Stimulated activated CD8-positive, alpha-beta memory T cell treated with anti-CD3 and anti-CD28 coated beads, Interleukin-4, amount 100 ng/mL, for 1 hour (primary cell): ENCODE measurements at places on chromosomes 5 and 9.

GRCh38 chr9:83422527-83422926, 115.7 kb downstream of the FRMD3 start:
- no peak for DNase-seq

DNA sequence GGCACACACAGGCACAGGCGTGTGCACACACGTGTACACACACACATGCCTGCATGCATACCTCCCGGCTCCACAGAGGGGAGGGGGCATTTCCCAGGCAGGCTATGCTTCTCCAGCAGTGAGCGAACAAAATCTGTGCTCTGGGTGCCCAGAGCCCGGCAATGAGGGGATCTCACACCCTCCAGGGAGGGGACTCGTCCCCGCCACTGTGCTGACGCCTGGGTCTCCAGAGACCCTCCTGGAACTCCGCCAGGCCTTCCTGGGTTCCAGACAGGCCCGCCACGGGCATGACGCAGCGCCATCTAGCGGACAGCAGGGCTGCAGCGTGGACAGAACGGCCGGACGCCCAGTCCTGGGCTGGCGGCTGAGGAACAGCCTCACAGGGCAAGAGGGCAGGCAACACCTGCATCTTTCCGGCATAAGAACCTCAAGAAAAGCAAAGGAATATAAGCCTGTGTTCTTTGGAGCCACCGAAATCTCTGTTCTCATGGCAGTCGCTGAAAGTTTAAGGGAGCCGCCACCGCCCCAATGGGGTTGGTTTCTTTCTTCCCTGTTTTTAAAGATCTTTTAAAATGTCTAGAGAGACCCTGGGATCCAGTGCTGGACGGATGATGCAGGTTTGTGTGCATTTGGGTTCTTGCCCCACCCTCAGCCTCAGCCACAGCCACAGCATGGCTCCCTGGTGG, 135.6 kb upstream of the PPP1R26 start:
- peak; percentile 13 for DNase-seq

DNA sequence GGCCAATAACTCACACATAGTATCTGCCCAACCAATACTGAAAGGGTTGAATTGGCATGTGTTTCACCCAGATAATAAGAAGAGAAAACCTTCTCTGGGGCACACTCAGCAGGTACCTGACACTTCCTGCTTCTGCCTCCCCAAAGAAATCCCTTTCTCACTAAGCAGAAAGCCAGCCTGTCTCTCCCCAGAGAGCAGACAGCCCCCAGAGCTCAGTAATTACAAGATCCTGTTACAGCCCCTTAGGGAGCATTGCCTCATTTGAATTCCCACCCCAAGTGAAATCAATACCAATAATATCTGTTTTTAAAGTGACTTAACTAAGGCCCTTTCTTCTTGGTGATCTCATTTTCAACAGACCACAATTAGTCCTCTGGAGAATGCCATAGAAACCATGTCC, 38.5 kb upstream of the FOXI1 start:
- DNase-seq: no peak

DNA sequence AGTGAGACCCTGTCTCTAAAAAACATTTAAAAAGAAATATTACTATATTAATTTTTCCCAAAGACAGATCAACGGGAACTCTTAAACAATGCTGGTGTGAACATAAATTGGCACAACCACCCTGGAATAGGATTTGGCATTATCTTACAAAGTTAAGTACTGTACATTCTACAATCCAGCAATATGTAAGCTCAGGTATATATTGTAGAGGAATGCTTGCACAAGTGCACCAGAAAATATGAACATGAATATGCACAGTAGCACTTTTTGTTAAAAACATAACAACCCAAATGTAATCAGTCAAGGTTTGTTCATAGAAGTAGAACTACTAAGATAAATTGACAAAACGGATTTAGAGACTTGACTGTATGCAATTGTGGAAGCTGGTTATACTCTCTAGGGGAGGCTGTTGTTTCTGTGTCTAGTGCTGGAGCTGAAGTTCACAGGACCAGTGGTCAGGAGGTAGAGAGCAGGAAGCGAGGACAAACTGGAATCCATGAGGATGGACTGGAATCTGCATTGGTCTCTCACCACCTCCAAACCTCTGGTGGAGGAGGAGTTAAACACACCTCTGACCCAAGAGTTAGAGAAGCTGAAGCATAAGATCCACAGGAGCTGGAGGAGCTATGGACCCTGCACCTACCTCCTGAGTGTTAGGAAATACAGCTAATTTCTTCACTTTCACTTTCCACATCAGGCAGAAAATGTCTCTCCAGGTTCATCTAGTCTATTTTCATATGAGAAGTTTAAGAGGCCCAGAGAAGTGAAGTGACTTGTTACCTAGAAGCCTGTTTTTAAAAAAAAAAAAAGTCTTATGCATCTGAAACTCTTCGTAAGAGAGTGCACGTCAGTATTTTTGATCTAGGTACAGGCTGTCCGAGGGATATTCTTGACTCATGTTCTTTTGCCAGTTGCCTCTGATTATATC, 20.3 kb upstream of the RIC1 start:
- DNase-seq: no peak

GRCh38 chr5:125106271-125106670, 359.8 kb upstream of the ZNF608 start:
- no peak for DNase-seq

- no peak for DNase-seq
These were observed 122.4 kb upstream of the MSX2 start for GRCh38 chr5:174601946-174602345.

GRCh38 chr9:20684875-20685696, 1.0 kb downstream of the FOCAD start:
- DNase-seq: no peak

- no peak for DNase-seq
These were observed 32.8 kb downstream of the TUT7 start for GRCh38 chr9:86321373-86321772.

DNA sequence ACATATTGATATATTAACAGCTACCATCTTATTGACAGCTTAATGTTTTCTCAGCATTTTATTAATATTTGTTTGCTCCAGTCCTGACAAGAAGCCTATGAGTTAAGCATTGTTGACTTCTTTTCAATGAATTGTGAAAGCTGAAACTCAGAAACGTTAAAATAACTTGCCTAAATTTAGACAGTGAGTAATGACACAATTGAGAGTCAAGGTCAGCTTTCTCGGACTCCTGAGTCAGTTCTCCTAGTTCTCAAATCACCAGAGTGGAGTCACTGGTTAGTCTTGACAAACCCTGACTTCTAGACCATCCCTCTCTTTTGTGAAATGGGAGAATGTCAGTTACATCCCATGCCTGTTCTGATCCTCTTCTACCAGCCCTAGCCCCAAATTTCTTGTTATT, 222.7 kb upstream of the ACO1 start:
- DNase-seq: no peak

GRCh38 chr9:113223963-113224362, 2.6 kb downstream of the SLC31A1 start:
- no peak for DNase-seq

DNA sequence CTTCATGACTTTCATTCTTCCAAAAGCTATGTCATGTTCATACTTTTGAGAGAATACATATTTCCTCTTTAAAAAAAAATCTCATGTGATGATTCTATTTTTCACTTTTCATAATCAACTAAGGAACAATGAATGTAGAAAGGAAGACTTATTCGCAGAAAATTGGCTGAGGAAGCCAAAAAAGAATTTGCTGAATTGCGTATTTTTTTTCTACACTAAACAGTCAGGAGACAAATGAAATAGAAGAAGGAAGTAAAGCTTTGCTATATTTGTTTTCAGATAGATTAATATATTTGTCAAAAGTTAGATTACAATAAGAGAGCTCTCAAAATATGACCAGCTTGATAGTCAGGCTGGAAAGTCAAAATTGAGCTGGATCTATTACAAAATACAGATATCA, 504.2 kb downstream of the ANXA1 start:
- no peak for DNase-seq

DNA sequence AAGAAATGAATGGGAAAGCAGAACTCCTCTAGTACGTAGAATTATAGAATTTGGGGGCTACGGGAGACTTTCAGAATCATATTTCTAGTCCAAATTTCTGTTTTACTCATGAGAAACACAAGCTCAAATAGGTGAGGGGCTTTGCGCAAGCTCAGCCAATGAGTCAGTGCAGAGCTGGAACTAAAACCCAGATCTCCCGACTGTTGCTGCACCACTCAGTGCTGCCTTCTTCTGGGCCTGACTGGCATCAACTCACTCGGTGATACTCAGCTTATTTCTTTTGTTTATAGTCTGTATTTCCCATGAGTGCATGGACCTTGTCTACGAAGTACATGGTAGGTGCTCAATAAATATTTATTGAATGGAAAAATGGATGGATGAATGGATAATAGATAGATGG, 280.2 kb downstream of the CDK5RAP2 start:
- no peak for DNase-seq

DNA sequence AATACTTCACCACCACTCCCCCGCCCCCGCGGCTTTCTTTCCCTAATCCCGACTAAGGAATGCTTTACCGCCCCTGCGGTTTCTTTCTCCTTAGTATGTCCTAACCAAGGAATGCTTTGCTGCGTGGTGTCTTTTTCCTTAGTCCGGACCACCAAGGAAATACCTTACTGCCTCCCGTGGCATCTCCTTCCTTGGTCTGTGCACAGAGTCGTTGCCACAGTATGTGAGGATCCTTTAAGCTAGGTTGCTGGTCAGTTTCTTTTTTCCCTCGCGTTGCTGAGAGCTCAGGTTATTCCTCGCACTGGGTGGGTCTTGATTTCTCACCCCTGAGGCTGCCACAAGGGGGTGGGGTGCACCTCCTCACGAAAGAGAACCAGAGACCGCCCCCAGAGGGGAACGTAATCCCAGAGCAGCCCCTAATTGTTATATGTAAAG, 309.4 kb downstream of the NR3C1 start:
- no peak for DNase-seq

DNA sequence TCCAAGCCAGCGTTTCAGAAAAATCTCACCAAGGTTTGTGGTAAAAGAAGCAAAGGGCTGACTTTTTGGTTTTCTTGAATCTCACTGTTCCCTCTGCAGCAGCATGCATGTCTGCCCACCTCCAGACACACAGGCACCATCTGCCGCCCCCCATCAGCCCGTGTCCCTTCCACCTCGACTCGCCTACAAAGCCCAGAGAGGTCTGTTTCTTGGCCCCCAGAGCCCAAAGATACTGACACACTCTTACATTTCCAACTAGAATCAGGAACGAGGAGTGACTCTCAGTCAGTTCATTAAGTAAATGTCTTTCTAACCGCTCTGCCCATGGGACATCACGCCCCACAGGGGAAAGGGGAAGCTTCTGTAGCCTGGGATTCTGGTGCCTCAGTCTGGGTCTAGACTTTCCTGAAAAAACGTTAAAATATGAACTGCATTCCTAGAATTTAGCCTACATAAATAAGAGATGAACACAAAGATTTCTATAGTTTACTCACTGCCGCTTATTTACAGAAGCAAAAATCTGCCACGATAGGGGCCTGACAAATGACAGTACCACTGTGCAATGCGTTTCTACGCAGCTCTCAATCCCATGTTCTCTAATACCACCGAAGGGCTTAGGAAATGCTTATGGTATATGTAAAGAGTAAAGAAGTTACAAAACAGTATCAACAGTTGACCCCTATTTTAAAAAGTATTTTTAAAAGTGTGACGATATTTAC, 4.1 kb downstream of the IL4 start:
- no peak for DNase-seq

- DNase-seq: no peak
These were observed 104.7 kb downstream of the C9orf152 start for GRCh38 chr9:110103257-110103656.

DNA sequence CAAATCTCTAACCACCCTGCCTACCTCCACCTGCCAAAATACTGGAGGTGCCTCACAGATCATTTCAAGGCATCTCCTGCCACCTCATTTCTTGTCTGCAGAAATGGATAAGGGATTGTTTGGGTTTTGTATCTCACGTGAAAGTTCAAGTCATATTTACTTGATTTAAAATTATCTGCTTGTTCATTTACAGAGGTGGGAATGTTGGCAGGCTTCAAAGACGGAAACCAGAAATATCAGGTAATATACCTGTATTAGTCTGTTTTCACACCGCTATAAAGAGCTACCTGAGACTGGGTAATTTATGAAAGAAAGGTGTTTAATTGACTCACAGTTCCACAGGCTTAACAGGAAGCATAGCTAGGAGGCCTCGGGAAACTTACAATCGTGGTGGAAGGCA, 85.4 kb downstream of the CAAP1 start:
- DNase-seq: no peak

DNA sequence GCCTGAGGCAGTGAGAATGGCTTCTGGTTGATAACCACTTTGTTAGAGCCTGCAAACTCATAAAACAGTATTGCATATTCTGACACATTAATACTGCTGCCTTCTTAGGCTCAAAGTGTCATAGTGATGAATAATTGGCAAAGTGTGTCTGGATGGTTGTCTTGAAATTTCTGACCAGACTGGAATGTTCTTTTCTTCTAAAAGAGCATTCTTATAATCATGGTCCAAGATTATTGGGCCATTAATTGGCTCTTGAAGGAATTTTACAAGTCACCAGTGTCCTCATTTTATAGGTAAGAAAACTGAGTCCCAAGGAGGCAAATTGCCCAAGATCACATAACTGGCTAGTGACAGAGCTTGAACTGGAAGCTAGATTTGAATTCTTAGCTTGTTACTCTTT, 111.7 kb downstream of the PCSK1 start:
- DNase-seq: no peak

DNA sequence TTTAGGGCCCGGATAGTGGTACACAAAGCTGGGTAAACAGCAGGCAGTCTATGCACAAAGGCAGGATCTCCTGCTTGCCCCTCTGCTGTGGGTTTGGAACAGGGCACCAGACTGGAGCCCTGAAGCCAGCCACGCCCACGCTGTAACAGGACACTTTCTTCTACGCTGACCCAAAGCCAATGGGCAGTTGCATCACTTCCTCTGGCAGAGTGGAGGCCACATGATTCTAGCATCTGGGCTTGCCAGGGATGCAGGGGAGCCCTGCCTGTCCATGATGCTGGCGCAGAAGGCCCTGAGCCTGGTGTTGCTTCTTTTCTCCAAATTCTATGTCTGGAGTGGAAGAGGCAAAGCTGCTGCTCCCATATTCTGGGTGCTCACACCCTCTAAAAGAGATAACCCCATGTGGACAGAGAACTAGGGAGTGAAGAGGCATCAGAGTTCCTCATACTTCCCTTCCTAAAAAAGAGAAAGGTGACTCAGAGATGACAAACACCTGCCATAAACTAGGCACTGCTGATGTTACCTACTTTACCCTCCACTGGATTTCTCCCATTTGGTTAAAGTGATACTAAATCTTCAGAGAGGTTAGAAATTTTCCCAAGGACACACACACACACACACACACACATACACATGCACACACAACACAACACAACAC, 260.3 kb upstream of the KLF4 start:
- no peak for DNase-seq

DNA sequence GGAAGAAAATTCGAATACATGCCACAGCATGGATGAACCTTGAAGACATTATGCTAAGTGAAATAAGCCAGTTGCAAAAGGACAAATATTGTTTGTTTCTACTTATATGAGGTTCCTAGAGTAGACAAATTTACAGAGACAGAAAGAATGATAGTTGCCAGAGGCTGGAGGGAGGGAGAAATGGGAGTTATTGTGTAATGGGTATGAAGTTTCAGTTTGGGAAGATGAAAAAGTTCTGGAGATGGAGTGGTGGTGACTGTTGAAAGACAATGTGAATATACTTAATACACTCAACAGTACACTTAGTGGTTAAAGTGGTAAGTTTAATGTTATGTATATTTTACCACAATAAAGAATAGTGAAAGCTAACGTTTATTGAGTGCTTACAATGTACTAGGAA, 99.6 kb upstream of the SLC44A1 start:
- no peak for DNase-seq
